ENCODE measurements at places on chromosomes 11 and 22. TPM values are rescaled to one million over a fixed set of nuclear protein-coding genes. Genes with fewer than 3 reads are reported as not detected.

The TREH gene
- 3.8 TPM for polyA plus RNA-seq

The RASGRP2 gene
- polyA plus RNA-seq: 58.7 TPM

The TSG101 gene
- polyA plus RNA-seq: 79.6 TPM

The KCNC1 gene
- polyA plus RNA-seq: 48.7 TPM

The NLRP14 gene
- polyA plus RNA-seq: 1.0 TPM

DNA sequence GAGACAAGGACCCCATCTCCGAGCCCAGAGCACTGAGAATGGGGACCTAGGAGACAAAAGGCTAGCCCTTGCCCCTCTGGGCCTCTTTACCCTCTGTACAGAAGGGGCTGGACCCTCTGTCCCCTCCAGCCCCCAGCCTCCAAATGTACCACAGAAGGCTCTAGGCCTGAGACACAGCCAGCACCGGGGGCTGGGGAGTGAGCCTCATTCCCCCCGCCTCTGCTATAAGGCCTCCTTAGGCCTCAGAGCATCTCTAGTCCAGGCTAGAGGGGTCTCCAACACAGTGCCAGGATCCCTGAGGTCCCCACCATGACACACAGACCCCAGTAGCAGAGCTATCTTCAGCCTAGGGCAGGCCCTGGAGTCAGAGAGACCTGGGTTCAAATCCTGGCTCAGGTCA is 4.8 kb downstream of the SMTN start:
- no peak for DNase-seq

The SLC15A3 gene
- 35.5 TPM for polyA plus RNA-seq

- DNase-seq: no peak
Observed at GRCh38 chr11:114170226-114170625, 110.7 kb downstream of the ZBTB16 start.

GRCh38 chr11:94732617-94733281 is 35.4 kb upstream of the AMOTL1 start:
- no peak for DNase-seq

The NELL1 gene
- polyA plus RNA-seq: 31.2 TPM

DNA sequence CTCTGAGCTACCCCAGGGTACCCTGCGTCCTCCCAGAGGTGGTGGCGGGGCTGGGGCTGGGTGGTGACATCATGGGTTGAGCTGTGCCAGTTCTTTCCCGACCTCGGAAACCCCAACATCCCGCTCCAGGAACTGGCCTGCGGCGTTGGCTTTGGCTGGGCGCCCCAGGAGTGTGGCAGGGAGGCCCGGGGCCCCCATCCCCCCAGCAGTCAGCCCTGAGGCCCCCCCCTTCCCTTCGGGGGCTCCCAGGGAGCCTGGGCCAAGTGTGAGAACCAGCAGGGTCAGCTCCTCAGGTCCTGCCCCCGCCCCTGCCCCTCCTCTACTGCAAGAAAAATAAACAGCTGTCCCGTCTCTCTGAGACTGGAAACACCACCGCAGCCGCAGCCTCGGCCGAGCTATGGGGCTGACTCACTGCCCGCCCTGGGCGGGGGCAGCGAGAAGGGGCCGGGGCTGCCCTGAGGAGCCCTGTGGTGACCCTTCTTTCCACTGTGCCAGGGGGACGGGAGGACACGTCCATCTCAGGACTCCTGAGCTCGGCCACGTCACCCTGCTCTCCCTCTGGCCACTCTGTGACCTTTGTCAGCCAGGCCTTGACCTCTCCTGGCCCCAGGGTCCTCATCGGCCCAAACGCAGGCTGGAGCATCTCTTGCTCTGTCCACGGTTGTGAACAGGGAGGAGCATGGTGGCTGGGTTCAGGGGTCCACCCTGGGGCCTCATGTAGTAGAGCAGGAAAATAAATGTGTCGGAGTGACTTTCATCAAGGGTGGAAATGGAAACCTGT is 73.4 kb downstream of the WNT7B start:
- no peak for DNase-seq

The CD59 gene
- 161 TPM for polyA plus RNA-seq

The HSPB2 gene
- polyA plus RNA-seq: 5.7 TPM

- DNase-seq: no peak
Observed at GRCh38 chr11:114472661-114473060, 33.4 kb downstream of the REXO2 start.
